ENCODE measurements at places on chromosomes 12 and 14.

GRCh38 chr14:29169408-29169807 is 402.8 kb downstream of the FOXG1 start:
- no peak for DNase-seq

DNA sequence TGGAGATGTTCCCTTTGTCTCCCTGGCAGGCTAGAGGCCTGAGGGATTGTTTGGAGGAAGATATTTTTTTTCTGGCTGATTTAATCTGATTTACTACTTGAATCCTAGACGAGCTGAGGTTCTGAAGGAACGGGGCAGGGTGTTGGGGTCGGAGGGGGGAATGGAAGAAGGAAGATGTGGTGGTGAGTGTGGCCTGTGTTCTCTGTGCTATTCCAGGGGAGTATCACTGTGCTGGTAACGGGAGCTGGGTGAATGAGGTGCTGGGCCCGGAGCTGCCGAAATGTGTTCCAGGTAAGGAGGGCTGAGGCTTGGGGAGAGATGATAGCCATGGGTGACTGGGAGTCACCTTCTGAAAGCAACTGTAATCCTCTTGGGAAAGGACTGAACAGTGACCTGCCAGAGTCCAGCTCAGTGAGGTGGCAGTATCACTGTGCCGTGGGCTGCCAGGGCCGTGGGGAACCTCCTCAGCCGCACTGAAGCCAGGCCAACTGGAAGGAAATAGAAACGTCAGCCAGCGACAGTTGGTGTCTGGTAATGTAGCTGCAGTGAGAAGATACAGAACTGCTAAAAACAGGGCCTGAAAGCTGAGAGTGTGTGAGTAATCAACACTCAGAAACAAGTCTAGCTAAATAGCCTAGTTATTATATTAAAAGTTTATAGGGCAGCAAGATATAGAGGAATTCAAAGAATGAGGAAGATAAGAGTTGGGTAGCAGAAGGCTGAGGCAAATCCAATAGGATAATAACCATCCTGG is 7.9 kb downstream of the C1S start:
- DNase-seq, result no peak

GRCh38 chr14:69356903-69357543 is 41.1 kb downstream of the ERH start:
- DNase-seq, result no peak

DNA sequence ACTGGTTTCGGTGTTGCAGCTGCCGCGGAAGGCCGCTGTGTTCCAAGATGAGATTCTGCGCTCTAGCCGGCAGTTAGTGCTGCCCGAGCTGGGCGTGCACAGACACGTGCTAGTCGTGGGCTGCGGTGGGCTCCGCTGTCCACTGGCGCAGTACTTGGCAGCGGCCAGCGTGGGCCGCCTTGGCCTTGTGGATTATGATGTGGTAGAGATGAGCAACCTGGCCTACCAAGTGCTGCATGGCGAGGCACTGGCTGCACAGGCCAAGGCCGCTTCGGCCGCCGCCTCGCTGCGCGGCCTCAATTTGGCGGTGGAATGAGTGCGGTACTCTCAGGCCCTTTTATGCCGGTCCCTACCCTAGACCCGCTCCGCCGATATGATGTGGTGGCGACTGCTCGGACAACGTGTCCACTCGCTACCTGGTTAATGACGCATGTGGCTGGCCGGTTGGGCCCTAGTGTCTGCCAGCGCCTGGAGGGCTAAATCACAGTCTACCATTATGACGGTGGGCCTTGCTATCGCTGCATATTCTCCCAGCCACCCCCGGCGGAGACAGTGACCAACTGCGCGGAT is 102.2 kb downstream of the SNAPC1 start:
- DNase-seq, result no peak

GRCh38 chr12:48377646-48378045 is 26.9 kb upstream of the ZNF641 start:
- no peak for DNase-seq

- DNase-seq, result no peak
These were observed 8.8 kb upstream of the FGF6 start for GRCh38 chr12:4454315-4454860.

GRCh38 chr14:21840765-21841164 is 167.1 kb upstream of the OR4E1 start:
- DNase-seq, result no peak

DNA sequence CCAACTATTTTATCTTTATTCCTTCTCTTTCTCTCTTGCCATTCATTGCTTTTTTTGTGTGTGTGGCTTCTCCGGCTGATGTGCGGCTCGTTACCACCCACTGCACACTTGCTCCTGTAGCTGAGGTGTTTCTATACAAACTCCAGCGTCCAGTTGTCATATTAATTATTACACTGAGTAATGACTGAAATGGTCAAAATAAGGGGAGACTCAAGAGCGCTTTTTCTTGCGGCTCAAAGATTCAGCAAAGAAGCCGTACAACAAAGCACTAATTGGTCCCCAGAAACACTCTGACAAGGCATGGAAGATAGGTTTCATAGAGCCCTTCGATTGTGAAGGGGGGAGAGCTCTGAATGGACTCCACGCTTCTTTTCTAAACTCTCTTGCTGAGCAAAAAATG is 5.6 kb upstream of the ASCL1 start:
- no peak for DNase-seq

GRCh38 chr12:13780453-13780852 is 200.9 kb downstream of the GRIN2B start:
- no peak for DNase-seq

DNA sequence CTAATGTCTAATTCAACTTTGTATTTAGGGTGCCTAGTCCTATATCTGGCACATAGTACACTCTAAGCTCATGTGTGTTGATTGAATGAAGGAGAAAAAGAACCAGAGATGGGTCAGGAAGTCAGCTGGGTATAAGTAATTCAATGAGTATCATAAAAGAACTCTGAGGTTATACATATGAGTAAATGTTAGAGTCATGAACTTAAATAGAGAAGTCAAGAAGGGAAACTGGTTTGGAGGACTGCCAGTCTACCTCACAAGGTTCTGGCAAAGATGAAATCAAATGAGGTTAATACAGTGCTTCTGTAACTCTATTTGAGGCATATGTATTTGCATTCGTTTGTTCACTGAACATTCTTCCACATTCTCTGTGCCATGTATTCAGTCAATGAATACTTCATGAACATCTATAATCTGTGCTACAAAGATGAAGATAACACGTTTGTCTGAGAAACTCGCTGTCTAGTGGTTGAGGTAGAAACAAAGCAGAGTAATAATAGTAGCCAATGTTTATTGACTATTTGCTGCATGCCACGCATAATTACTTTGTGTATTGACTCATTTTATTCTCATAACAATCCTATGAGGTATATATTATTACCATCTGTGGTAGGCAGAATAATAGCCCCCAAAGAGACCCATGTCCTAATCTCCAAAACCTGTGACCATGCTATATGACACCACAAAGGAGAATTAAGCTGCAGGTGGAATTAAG is 88.9 kb downstream of the PTGER2 start:
- no peak for DNase-seq

Measured in stimulated activated CD8-positive, alpha-beta memory T cell treated with anti-CD3 and anti-CD28 coated beads, Interleukin-2, amount 100 ng/mL, for 1 hour (primary cell).